CD4-positive, alpha-beta T cell (primary cell): ENCODE measurements at places on chromosomes 1 and 21.

GRCh38 chr21:31921079-31921478 lies 48.3 kb downstream of the HUNK start:
- no peak for DNase-seq

DNA sequence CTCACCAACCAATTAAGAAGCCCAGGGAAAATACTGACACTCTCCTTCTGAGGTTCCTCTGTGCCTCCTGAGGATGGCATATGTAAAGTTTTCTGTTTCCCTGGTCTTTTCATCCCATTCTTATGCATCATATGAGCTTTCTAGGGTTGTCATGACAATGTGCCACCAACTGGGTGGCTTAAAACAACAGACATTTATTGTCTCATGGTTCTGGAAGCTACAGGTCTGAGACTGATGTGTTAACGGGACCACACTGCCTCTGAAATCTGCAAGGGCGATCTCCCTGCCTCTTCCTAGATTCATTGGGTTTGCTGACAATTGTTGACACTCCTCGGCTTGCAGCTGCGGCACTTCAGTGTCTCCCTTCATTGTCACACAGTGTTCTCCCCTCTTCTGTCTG lies 308.4 kb downstream of the RGS7 start:
- DNase-seq = no peak

DNA sequence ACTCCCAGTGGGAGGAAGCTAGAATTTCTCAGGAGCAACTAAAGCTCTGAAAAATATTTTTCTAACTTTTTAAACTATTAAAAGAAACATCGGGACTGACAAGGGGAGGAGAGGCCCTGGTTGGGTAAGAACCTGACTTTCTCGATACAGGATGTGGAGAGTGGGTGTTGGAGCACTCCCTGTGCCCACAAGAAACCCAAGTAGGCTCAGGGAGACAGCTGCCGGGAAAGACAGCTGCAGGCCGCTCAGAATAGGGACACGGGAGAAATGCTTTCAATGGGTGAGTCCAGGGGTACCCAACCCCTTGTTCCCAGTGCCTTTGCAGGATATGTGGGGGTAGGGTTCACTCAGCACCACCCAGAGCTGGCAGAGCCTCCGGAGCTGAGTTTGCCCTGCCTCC lies 43.6 kb downstream of the PLEKHA6 start:
- DNase-seq = no peak

DNA sequence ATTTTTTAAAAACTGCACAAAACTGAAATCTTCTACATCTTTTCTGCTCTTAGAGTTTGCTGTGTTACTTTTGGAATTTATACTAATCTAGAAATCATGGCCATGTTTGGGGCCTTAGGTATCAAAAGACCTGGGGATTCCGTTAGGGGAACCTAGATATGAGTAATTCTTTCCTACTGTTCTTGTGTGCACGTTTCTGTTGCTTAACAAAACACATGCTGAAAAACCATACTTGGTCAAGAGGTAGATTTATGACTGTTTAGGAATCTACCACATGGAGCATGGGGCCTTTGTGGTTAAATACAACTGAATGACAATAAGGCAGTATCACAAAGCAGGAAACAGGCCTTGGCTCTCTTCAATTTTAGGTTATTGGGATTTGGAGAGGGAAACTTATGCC lies 291.9 kb upstream of the USP25 start:
- no peak for DNase-seq

DNA sequence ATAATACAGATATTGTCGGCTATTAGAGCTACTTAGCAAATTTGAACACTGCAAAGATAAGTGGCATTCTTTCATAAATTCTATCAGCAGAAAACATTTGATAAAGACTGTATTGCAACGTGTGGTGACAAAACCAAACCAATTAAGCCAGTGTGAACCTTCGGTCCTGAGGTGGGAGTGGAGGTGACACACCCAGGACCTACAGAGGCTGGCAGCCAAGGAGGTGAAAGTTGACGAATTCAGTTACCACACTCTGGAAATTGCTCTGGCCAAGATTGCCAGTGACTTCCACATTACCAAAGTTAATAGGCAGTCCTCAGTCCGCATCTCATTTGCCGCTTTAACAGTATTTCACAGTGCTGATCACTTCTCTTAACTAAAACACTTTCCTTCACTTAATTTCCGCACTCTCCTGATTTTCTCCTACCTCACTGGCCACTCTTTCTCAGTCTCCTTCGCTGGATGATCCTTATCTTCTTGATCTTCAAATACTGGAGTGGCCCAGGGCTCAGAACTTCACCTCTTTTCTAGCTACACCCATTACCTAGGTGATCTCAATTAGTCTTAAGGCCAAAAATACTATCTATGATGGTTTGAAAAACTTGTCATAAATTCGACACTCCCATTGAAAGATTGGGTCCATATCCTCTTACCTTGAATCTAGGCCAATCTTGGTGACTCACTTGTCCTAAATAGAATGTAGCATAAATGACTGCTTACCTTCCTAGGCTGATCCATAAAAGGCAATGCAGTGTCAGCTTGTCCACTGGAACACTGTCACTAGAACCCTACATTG lies 5.1 kb upstream of the CDC42BPA start:
- no peak for DNase-seq

DNA sequence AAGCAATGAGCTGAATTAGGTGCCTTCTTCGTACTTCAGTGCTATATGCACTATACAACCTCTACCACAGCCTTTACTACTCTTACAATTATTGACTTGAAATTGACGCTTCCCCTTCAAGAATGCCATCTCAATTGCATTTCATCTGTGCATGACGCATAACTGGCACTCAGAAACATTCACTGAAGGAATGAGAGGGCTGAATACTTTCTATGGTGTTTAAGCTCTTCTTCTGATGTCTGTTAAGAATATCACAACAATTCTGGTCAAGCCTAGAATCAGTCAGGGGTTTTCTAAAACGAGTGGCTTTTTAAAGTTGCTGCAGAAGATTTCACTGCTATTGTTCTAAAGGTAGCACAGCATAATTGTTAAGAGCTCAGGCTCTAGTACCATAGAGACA lies 11.5 kb downstream of the DENND1B start:
- DNase-seq = no peak

GRCh38 chr21:41729701-41730366 lies 37.0 kb downstream of the RIPK4 start:
- DNase-seq = no peak

DNA sequence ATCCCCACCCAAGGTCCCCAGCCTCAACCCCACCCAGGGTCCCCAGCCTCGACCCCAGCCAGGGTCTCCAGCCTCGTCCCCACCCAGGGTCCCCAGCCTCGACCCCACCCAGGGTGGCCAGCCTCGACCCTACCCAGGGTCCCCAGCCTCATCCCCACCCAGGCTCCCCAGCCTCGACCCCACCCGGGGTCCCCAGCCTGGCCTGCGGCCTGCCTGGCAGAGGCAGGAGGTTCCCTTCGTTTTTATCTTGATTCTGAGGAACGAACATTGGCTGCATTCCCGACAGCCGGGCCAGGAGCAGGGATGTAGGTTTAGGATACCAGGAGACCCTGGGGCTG lies 3.4 kb upstream of the PDE9A start:
- no peak for DNase-seq

DNA sequence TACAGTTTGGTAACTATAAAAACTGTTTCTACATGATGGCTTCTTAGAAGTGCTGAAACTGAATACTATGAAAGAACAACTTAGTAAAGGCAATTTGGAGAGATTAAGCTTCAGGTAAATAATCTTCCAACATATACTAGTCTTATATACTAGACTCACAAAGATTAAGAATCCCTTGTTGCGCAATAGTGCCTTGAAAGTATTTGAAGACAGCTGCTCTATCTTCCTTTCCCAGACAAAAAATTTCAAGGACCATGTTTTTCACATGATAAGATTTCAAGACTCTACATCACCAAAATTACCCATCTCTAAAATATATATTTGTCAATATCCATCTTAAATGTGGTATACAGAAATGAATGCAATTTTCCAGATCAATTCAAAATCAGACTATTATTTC lies 37.7 kb upstream of the ASPM start:
- no peak for DNase-seq

GRCh38 chr21:7957713-7958064 lies 2563.7 kb upstream of the TPTE start:
- no peak for DNase-seq

- no peak for DNase-seq
Observed at GRCh38 chr1:15188130-15188524, 34.6 kb downstream of the TMEM51 start.

GRCh38 chr1:33622757-33623156 lies 150.3 kb downstream of the ZSCAN20 start:
- no peak for DNase-seq

GRCh38 chr1:24586970-24587820 lies 31.3 kb downstream of the NCMAP start:
- DNase-seq = peak; percentile 11

DNA sequence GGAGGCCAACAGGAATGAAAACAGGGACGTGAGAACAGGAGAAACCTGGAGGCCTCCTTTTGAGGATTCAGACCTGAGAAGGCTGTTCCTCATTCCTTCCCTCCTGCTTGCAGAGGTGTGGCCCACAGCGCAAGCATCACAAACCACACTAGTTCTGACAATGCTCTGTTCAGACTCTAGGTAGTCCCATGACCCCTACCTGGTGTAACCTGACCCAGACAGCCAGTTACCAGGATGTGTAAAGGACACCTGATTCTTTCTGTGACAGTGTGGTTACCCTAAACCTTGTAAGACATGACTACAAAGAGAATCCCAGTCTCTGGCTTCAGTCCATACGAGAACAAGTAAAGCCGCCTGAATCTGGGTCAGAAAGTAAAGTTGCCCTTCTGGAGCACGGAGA lies 3.2 kb downstream of the MECR start:
- no peak for DNase-seq

- no peak for DNase-seq
Observed at GRCh38 chr21:30227128-30227527, 11.2 kb upstream of the CLDN8 start.

GRCh38 chr1:230263568-230264195 lies 162.4 kb downstream of the PGBD5 start:
- DNase-seq = no peak

DNA sequence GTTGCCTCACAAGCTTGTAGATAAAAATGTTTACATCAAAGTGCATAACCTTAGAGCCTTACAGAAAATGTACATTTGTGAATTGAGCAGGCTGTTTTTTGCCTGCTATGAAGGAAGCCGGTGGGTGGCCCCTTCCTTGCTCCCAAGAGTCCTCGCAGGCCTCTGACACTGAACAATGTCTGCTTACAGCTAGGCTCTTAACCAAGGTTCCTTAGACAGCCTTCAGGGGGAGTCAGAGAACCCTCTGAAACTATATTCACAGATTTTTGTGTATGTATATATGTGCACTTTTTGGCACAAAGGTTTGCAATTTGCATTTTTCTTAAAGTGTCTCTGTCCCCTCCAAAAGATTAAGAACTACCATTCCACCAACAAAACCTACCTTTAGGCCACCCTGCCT lies 282.6 kb downstream of the BARHL2 start:
- no peak for DNase-seq

GRCh38 chr1:152728986-152729385 lies 21.0 kb downstream of the LCE4A start:
- DNase-seq = no peak

DNA sequence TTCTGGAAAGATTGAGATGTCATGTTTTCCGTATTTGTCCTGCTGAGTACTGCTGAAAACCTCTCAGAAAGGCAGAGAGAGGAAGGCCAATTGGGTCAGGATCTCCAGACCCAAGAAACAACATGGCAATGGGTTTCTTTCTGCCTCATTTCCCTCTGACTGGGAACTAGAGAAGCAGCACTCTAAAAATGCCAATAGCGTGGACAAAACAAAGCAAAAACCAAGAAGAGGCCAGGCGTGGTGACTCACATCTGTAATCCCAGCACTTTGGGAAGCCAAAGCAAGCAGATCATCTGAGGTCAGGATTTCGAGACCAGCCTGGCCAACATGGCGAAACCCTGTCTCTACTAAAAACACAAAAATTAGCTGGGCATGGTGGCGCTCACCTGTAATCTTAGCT lies 18.3 kb downstream of the TNFRSF9 start:
- no peak for DNase-seq

DNA sequence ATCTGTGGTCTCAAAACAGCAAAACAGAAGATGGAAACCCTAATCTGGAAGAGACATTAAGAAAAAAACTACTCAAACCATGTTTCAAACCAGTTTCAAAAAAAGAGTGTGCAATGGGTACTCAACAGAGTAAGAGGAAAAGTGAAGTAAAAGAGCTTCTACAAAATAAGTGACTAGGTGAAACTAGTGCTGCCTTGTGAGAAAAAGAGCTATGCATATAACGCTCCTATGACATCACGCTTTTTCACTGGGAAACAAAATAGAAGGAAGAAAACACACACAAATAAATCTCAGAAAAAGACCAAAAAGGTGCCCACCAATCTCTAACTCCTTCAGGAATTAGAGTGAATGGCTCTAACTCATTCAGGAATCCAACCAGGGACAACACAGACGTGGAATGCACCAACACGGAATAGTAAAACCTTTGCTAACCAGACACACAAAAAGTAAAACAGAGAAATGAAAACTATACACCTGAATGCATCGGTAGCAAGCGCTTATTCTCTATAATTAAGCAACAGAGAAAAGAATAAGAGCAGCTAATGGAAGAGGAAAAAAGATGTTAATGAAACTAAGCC lies 1.3 kb downstream of the FOXJ3 start:
- DNase-seq = no peak

GRCh38 chr1:51482881-51483280 lies 36.2 kb downstream of the EPS15 start:
- no peak for DNase-seq

DNA sequence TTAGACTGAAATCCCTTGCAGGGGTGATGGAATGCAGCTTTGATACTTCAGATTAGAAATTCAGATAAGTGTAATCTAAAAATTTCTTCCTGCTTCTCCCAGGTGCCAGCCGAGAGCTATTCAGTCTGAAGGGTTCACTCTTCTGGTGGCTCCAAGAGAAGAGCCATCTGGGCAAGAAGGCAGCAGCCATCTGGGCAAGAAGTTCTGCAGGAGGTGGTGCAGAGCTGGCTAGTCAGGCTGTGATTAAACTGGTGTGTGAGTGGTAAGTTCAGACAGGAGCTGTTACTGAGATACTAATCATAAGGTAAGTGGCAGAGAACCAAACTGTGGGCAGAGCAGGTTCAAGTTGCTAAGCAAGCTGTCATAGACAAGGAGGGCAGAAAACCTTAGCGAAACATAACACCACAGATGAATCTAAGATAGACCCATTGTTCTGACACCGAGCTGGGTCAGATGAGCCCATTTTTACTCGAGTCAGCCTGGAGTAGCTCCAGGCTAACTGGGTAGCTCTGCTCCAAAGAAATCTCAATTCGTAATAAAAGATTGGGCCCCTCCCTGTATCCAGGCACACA lies 14.4 kb upstream of the TP53BP2 start:
- DNase-seq = no peak
